Stimulated activated effector memory CD8-positive, alpha-beta T cell treated with anti-CD3 and anti-CD28 coated beads, Interleukin-12 subunit alpha, Interleukin-12 subunit beta, amount 100 ng/mL, for 72 hours (primary cell): ENCODE measurements at places on chromosomes 1 and 21.

- DNase-seq: no peak
Observed at GRCh38 chr1:227127891-227128290, 187.8 kb downstream of the COQ8A start.

DNA sequence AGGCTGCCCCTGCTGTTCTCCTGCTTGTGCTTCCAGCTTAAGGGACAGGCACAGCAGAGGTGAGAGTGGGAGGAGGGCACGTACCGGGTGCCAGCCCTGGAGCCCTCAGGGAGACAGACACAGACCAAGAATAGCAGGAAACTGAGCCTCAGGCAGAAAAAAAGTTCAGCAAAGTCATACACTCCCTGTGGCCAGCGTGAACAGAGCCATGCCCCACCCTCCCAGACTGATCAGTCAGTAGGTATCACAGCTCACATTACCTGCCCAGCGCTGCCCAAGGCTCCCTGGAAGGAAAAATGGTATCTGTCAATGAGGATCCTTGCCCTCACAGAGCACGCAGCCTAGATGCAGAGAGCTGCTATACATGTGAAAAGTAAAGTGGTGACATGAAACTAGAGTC, 1.3 kb downstream of the UBL4B start:
- no peak for DNase-seq

DNA sequence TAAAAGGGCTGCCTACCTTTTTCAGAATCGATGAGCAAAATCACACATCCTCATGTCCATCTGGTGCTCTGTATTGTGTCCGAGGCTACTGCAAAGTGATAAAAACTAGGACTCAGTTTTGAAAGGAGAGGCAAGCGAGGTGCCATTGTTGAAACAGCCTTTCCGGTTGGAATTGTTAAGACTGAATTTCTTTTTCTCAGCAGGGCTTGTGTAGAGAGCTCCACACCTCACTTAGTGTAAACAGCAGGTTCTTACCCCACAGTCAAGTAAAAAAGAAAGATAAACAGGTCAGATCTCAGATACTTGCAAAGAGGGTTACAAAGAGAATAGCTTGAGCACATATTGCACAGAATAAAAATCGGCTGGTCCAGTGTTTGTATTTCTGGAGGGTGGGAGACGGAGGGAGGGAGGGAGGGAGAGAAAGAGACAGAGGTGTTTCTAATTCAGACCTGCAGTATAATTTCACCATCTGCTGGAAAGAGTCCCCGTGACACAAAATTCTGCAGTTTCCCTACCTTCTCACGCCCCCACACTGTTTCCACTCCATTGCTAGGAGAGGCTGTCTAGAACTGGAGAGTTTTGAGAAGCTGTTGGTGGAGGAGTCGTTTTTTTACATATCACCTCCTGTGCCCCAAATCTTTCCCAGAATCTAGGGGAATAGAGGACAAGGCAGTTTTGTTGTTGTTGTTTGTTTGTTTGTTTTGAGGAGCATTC, 82.5 kb downstream of the EDEM3 start:
- no peak for DNase-seq

DNA sequence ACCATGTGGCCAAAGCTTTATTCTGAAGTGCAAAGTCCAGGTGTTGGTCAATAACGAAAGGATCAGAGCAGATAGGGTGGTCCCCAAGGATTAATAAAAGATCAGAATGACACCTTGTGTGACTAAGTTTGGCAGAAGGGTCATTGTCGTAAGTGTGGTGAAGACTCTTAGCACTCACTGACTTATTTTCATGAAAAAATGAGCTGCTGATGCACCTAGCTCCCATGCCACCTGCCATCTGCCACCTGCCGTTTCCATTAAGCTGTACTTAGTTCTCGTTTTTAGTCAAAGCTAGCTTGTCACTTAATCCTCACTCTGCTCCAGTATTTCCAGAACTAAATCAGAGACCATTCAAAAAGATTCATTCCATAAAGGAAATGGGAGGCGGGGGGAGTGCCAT, 112.6 kb downstream of the SEC16B start:
- no peak for DNase-seq

DNA sequence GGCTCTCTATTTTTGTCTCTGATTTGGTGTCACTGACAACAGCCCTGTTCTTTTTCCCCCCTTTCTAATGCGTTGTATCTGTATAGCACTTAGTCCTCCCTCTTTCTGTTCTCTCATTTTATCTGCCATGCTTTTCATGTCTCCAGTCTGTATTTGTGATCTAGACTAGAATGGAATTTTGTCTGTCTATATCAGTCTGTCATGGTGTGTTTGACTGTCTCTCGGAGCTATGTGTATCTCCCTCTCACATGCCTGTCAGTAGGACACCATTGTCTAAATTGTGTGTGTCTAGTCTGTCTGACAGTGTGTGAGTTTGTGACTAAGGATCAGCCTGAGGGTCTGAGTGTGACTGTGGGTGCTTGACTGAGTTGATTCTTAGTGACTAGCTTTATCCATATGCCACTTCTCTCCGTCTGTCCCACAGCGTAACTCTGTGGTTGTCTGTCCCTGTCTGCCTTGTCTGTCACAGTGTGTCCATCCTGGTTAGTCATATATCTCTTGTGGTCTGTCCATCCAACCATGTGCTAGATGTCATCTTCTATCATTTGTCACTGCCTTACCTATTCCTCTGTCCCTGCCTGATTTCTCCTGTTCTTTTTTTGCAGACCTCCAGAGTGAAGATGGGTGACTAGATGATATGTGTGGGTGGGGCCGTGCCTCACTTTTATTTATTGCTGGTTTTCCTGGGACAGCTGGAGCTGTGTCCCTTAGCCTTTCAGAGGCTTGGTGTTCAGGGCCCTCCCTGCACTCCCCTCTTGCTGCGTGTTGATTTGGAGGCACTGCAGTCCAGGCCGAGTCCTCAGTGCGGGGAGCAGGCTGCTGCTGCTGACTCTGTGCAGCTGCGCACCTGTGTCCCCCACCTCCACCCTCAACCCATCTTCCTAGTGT, 1.4 kb upstream of the B4GALT2 start:
- DNase-seq: no peak

GRCh38 chr1:43872280-43872679, 61.3 kb upstream of the ARTN start:
- DNase-seq: no peak

DNA sequence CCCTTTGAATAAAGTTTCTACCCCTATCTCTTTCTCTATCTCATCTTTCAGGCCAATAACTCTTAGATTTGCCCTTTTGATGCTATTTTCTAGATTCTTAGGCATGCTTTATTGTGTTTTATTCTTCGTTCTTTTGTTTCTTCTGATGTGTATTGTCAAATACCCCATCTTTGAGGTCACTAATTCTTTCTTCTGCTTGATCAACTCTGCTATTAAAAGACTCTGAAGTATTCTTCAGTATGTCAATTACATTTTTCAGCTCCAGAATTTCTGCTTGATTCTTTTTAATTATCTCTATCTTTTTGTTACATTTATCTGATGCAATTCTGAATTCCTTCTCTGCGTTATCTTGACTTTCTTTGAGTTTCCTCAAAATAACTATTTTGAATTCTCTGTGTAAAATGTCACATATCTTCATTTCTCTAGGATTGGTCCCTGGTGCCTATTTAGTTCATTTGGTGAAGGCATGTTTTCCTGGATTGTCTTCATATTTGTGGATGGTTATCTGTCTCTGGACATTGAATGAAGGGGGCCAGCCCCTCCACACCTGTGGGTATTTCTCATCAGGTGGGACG, 11.2 kb upstream of the CYP2J2 start:
- no peak for DNase-seq

DNA sequence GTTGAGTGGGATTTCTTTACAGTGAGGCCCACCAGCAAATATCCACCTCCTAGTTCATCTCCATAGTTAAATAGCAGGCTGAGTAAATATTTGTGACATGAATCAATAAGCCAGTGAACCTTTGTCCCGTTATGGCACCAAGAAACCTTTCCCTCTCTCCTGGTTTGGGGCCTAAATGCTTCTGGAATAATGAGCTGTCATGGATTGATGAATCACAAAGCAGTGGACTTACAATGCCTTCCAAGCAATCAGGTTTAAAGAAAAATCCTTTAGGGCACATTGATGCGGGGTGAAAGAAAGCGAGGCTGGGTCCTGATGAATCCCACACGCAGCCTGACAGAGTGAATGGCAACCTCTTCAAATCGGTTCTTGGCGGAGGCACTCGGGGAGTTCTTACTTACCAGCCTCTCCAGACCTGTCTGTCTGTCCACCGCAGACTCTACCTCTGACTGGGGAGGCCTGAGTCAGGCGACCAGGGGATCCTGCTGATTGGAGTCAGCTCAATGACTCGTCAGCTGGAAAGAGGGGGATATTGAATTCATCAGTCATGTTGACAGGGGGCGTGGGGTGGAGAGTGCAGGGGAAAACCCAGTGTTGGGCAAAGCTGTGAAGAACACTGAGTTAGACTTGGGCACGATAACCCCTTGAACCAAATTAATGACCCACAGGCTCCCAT, 247.3 kb downstream of the PLPP3 start:
- DNase-seq: no peak

GRCh38 chr21:42937960-42938605, 12.7 kb upstream of the ERVH48-1 start:
- no peak for DNase-seq

DNA sequence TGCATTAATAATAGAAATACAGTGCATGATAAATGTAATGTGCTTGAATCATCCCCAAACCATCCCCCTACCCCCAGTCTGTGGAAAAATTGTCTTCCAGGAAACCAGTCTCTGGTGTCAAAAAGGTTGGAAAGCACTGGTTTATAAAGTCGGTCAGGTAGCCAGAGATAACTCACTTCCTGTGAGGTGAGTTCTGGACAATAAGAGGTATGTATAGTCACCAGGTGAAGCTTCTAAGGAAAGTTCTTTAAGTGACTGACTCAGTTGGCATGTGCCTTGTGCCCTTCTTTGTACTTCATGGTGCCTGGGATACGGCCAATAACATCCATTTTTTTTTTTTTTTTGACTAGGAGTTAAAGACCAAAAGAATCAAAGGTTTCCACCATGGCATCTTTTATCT, 103.7 kb downstream of the GPATCH2 start:
- no peak for DNase-seq

DNA sequence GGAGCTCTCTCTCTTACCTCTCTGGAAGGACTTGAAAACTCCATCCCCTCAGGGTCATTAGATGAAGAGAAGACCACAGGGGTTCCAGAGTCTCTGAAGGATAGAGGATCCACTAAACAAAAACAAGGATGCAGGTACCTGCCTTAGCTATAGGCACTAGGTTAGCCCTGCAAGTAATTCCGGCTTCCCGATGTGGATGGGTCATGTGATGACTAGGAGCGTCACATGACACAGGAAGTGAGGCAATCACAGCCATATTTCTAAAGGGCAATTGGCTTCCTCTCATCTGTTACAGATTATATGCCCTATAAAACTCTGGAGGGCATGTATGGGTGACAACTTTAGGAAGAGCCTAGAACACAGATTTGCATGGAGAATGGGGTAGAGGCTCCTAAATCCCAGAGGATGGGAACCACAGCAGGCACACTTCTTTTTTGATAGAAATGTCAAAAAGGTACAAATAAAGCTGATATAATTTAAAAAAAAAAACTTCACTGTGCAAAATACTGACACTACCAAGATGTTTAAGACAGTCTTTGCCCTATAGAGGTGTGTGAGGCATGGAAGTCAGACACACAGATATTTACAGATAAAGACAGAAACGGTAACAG, 14.1 kb downstream of the ENTREP3 start:
- no peak for DNase-seq

DNA sequence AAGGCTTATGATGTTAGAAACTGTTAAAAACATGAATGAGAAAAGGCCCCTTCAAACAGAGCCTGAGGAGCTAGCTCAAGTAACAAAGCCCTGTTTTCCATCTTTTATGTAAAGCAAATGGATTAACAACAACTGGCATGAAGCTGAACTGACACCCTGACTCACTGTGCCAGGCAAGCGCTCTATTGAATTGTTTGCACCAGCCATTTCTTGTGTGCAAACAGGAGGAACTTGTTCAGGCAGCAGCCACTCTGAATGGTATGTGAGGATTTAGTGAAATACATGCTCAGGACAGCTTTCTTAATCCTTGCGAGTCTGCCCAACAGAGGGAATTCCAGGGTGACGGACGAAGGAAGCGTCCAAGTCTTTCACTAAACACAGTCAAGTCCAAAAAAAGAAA, 291.1 kb upstream of the ADGRL2 start:
- no peak for DNase-seq

GRCh38 chr21:28496517-28496916, 496.2 kb downstream of the LTN1 start:
- no peak for DNase-seq
